ENCODE measurements at places on chromosomes 5 and 9.

- no peak for DNase-seq
Measured at GRCh38 chr9:69317081-69317480, 7.9 kb upstream of the ENTREP1 start.

DNA sequence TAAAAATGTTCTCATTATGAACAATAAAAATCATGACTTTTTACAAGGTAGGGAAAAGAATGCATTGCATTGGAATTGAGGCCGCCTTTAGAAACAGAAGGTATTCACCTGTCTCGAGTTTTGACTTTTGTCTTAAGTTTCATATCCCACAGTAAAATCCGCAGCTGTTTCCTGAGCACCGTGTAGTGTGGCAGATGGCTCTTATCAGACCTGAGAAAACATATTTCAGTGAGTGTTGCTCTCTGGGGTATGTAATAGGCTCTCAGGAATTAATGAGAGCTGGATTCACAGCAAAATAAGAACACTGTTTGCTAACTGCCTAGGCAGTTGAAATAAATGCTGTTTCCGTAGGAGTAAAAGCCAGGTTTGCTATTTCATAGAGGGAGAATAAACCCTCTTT, 221.4 kb downstream of the CFAP90 start:
- no peak for DNase-seq

DNA sequence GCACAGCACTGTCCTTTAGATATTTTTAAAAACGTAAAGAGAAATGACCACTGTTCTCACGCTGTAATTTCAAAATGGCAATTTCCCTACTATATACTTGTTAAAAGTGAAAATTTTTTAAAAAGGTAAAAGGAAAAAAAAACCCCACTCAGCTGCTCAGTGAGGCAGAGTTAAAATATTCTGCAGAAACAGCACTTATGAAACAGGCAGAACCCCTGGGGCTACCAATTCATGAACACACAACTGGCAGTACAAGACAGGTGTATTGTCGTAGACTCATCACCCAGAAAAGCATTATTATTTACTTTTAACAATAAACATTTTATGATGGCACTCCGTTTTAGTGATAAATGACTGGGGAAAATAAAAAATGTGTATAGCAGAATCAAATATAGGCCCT, 1.5 kb upstream of the RASGRF2 start:
- no peak for DNase-seq

DNA sequence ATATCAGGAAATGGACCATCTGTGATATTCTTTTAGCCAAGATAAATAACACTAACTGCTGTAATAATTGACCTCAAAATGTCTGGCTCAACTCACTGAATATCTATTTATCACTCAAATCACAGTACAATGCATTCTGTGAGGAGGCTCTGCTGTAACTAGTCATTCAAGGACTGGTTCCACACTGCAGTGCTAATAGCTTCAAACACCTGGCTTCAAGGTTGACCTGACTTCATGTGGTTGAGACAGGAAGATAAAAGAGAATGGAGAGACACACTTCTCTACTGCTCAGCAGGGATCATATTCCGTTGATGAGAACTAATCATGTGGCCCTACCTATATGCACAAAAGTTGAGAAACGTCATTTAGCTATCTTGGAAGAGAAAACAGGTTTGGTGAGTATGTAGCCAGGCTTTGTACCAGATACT, 3.4 kb upstream of the RHOBTB3 start:
- DNase-seq = no peak

GRCh38 chr5:10912435-10912834, 151.4 kb upstream of the DAP start:
- DNase-seq = no peak

GRCh38 chr9:20419533-20419932, 202.8 kb downstream of the MLLT3 start:
- no peak for DNase-seq

DNA sequence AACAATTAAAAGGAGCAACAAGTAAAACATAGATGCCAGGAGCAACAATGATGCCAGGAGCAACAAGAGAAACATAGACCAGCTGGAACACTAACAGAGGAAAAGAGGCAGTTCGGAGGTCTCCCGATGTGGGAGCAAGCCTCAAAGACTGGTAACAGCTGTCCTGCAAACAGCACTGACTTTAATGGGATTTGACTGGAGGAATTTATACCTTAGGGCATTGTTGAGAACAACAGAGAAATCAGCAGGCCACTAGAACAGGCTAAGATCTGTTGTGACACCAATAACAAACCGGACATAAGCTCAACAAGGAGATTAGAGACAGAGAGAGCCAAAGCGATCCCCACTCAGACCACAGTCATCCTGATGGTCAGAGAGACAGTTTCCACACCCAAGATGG, 11.8 kb upstream of the SYK start:
- no peak for DNase-seq

GRCh38 chr9:80873861-80874260, 815.5 kb downstream of the TLE1 start:
- DNase-seq = no peak

DNA sequence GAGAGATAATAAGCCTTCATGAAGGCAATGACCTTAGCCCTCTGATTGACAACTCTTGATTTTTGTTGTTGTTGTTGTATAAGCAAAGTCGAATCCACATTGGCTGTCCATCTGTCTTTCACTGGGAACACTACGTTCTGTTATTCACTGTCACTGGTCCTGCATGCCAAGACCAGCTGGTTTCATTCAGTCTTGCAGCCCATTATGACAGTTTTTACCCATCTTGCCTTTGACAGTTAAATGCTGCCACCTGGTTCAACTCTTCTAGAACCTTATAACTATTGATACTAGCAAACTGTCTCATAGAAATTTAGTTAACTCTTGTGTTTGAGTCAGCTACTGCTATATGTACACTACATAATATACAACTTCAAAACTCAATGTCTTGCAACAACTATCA, 382.3 kb upstream of the CDH10 start:
- DNase-seq = no peak

DNA sequence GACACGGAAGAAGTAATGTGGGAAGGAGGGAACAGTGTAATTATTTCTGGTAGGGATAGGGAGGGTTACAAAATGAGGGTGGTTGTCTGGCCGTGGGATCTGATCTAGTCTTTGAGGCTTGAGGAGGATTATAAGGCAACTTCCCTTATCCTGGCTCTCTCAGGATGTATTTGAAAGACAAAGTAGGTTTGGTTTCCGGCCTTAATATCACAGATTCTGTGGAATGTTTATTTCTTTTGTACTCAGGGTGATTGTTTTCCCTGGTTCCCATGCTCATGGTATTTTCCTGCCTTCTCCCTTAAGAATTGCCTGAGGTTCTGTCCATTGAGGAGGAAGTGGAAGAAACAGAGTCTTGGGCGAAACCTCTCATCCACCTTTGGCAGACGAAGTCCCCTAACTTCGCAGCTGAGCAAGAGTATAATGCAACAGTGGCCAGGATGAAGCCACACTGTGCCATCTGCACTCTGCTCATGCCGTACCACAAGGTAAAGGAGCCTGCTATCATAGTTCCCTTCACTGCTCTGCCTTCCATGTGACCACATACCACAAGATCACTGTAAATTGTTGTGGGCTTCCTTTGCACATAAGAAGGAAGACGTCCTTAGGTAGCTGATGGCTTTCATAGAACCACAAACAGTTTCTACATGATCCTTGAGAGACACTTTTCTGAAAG, 253.8 kb downstream of the KDM4C start:
- DNase-seq = no peak

GRCh38 chr5:132947671-132948070, 15.8 kb downstream of the AFF4 start:
- no peak for DNase-seq

GRCh38 chr9:112744177-112744576, 6.4 kb upstream of the SNX30 start:
- DNase-seq = no peak

DNA sequence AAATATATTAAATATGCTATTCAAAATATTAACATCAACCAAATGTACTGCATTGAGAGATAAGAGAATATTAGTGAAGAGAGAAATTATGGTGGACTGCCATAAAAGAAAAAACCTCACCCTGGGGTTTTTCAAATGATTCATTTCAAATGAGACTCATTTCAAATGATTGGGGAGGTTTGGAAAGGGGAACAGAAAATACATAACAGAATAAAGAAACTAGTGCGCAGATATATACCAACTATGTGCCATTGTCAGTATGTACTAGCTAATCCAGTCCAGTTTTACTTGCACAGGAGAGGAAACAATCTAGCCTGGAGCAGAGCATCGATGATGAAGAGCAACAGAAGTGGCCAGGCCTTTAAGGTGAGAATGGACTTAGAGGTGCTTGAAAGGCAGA, 651.6 kb upstream of the RORB start:
- DNase-seq = no peak

DNA sequence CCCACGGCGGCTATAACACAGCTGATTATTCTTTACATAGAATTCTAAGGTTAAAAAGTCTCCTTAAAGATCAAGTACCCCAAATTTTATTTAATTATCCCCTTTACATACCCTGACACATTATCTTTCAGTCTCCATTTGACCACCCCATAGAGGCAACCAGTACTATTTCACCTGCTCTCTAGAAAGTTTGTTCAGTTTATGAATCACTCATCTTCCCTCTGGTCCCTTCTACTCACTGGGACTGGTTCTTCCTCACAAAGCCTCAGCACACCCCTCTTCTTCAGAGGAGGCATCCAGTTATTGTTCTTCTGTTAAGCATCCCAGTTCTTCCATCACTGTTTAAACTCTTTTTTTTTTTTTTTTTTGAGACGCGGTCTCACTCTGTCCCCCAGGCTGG, 42.8 kb downstream of the PPP1R2B start:
- no peak for DNase-seq

- no peak for DNase-seq
Measured at GRCh38 chr9:7542693-7543092, 256.9 kb downstream of the DMAC1 start.

DNA sequence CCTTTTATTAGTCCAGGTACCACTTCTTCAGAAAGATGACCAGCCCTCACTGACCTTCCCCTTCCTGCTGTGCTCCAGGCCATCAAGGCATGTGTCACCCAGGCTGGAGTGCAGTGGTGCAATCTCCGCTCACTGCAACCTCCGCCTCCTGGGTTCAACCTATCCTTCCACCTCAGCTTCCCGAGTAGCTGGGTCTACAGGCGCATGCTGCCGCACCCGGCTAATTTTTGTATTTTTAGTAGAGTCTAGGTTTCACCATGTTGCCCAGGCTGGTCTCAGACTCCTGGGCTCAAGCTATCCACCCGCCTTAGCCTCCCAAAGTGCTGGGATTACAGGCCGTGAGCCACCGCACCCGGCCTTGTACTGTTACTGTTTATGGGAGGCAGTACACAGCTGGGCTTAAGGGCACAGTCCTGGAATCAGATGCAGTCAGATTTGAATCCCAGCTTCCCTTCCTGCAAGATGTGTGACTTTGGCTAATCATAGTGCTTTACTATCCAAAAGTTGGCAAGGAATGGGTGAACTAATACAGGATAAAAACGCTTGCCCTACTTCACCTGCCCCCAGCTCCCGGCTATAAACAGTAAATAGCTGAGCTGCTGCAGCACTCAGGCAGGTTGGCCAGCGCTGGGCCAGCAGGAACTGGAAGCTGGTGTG, 483 bp upstream of the EIF4EBP3 start:
- DNase-seq = no peak

- no peak for DNase-seq
Measured at GRCh38 chr5:172402531-172403188, 51.7 kb downstream of the SH3PXD2B start.

GRCh38 chr5:93782978-93783377, 41.6 kb upstream of the POU5F2 start:
- no peak for DNase-seq

DNA sequence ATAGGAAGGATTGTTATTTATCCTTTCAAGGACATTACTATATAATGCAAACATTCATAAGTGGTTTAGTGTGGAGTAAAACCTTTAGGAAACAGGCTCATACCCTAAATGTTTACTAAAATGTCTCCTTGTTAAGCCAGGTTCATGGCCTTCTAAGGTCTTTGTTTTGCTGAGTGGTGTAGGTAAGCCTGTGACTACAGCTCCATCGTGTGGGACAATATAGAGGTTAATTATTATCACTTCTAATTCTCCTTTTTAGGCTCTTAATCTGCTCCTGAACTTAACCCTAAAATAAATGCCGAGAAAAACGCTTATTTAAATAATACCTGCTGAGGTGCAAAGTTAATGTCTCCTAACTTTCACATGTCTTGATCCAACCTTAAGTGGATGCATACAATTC, 43.8 kb downstream of the SPINK5 start:
- DNase-seq = no peak

DNA sequence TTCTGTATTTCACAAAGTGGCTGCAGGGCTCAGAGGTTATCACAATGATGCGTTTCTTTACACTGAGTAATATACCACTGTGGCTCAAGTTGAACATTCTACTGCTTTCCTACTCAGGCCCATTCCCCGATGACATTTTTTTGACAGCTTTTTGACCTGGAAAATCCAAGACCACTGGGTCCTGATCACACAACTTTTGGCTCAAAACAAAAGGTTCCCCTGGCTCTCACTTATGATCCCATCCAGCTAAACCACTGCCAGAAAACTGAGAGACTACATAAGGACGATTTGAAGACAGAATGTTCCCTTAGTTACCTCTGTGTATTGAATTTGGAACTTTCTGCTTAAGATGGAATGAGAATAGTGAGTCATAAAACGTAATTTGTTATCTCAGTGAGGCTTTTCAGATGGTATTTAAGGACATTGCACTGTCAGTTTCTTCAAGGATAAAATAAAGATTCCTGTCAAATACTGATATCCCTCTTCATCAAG, 78.0 kb upstream of the FBXL7 start:
- no peak for DNase-seq

DNA sequence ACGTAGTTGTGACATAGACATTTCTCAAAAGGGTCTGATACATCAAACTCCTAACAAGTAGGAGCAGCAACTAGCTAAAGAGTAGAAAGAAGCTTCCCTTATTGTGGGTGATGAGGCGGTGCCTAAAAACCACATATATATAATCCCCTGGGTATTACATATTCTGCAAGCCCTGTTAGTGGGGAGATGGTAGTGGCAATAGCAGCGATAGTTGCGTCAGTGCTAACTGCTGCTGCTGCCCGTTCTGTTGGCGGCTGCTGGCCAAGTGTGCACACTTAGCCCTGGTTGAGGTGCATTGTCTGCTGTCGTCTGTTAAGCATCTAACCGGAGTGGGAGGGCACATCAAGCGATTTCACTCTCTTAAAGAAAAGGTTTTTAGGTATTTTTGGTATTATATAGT, 35.8 kb downstream of the VLDLR start:
- DNase-seq = peak; percentile 66

DNA sequence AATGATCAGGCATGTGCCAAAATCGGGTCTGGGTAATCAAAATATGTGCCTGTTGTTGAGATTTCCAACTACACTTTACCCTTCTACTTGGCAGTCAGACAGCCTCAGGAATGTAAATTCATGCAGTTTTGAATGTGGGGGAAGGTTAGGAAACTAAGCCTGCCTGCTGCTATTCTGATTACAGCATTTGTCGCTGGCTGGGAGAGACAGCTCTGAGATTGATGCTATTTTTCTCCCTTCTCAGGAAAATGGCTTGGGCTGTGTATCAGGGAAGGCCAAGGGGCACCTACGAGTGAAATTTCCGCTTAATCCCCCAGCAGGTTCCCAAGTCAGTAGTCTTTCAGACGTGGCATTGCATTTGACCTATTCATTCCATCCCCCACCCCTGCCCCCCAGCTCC, 3.6 kb upstream of the RGS7BP start:
- no peak for DNase-seq

GRCh38 chr9:9746826-9747225, 866.0 kb downstream of the PTPRD start:
- DNase-seq = no peak

All from activated effector memory CD4-positive, alpha-beta T cell treated with anti-CD3 and anti-CD28 coated beads, Interleukin-2, amount 50 U/mL, for 16 hours (primary cell).